Mammary epithelial cell (primary cell): ENCODE measurements at places on chromosomes 3 and 15.

DNA sequence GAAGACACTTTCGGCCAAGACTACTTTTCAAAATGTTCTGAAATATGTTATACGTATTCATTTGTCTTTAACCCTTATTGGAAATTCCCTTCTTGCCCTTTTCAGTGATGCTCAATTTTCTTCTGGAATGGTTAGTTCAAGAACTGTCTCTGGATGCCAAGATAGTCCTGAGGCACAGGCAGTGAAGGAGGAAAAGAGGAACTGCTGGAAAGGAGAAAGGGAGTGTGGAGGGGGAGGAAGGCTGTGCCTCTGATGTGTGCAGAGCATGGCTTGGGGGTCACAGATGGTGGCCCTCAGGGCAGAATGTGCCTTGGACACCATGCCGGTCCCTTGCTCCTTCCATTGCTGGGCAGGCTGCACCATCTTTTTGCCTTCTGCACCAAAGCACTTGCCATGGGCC is 73.7 kb downstream of the CEP63 start:
- DNase-seq: no peak

GRCh38 chr3:137762674-137763593 is 1.2 kb upstream of the SOX14 start:
- no peak for DNase-seq

DNA sequence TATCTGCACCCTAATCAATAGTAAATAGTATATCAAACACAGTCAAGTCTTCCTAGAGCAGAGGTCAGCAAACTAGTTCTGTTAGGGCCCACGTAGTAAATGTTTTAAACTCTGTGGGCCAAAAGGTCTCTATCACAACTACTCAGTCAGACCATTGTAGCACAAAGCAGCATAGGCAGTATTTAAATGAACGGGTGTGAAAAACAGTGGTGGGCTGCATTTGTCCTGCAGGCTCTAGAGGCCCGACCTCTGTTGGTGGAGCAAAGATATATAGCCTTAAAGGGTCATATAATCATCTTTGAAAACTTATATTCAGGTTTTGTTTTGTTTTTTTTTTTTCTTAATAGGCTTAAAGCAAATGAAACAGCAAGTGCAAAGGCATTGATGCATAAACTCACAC is 326.4 kb upstream of the TRIM42 start:
- no peak for DNase-seq

DNA sequence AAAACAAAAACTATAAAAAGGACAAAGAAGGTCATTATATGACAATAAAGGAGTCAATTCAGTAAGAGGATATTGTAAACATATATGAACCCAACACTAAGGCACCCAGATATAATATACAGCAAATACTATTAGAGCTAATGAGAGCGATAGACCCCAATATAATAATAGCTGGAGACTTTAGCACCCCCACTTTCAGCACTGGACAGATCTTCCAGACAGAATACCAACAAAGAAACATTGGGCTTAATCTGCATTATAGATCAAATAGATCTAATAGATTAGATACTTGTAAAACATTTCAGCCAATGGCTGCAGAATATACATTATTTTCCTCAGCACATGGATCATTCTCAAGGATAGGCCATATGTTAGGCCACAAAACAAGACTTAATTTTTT is 53.4 kb downstream of the NUDT16 start:
- DNase-seq: no peak

DNA sequence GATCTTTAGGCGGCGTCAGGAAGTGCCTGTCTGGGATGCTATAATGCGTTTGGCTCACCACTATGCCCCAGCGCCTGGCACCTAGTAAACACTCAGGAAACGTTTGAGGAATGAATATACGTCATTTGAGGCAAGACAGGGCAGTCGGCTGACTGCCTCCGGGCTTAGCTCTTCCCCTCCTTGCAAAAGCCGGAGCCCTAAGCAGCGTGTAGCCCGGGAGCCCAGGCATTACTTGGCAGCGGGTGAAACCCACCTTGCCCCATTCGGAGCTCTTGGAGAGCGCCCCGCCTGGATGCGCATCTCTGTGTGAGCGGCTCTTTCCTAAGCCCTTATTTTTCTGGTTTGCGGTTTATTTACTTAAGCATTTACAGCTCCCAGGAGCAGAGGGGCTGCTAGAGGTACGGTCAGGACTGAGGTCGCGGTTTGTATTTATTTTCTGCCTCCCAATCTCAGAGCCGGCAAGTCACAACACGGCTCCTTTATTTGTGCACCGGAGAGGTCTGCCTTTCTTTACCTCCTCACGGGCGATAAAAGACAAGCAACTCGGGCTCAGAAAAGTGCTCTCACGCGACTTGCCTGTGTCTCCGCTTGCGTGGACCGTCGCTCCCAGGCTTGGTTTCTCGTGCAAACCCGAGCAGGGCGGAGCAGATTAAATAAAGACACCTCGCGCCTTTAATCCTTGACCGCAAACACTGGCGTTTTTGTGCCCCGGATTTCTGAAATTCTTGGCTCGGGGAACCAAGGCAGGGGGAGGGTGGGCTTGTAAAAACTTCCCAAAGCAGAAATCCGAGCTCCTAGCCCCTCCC is 737 bp upstream of the ITPR1 start:
- DNase-seq: peak; percentile 80

DNA sequence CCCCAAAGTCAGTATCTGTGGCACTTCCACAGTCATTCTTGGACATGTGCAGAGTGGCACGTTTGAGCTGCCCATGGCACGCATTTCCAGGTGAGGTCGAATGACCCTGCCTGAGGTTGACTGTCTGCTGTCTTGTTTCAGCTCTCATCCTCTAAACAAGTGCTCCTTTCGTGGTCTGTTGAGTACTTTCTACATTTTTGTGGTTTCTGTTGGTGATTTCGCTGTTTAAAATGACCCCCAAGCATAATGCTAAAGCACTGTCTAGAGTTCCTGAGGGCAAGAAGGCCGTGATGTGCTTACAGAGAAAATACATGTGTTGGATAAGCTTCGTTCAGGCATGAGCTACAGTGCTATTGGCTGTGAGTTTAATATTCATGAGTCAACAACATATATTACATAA is 40.0 kb upstream of the SAMMSON start:
- DNase-seq: no peak

GRCh38 chr15:85072917-85073316 is 91.3 kb downstream of the PDE8A start:
- DNase-seq: no peak

DNA sequence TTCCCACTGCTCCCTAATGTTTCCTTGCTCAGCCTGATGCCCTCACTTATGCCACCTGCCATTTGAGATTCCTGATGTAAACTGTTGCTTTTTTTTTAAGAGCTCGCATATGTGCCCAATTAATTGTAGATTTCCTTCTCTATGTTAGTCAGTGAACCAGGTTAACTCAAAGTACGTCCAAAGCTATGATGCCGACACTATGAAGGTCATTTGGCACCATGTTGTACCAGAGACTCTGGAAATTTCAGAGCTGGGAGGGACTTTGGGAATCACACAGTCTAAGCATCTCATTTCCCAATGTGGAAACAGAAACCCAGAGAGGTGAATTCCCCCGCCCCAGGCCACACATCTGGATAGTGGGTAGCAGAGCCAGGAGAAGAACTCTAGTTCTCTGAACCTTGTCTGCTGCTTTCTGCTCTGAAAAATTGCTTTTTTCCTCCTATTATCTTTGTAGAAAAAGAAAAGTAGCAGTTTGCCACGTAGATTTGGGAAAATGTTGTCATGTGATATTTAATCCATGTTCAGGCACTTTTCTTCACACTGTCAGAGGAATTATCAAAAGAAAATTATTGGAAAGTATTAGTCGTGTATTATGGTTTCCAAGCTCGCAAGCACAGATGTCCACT is 38.5 kb upstream of the TNFAIP8L3 start:
- peak; percentile 50 for DNase-seq

DNA sequence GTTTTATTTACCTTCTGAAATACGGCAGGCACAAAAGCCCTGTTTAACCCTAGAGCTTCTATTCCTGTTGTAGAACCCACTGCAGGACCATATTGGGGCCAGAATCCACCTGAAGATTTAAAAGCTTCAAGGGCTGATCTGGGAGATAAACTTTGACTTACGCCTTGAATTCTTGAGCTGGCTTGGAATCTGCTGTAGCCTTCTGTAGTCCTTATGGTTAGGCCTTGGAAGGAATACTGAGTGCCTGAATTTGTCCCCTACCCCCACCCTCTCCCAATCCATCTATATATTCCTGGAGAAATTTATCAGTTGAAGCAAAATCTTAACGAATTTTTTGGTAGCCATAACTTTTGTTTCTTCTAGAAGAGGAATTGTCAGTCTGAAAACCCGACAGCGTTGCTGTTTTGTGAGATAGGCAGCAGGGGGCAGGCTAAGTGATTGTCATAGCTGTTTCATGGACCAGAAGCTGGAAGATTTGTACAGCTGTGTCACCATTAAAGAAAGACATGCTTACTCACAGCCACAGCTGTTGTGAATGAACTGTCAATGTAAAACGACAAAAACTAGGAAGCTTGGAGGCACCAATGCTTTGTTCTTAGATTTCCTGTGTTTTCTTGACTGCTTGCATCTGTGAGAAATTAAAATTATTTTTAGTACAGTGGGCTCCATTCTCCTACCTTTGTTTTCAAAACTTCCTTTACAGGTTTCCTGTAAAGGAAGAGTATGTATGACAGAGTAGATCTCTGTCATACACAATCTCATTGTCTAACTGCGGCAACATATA is 12.8 kb downstream of the LXN start:
- DNase-seq: peak; percentile 51
